ENCODE measurements at places on chromosomes 11 and 22.

DNA sequence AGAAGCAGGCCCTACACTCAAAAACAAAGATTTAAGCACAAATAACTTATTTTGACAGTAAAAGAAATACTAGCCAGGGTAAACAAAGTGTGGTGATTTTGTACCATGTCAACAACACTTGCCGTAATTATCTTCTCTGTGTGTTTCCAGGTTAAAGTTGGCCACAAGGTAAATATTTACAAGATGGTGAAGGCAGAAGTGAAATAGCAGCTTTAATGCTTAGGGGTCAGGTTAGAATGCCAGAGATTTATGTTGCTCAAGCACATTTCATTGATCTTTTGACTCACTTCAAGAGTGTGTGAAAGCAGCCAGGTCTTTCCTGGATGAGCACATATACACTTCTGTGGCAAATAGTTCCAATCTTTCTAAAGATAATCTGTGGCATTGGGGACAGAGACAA is 270.2 kb upstream of the LUZP2 start:
- no peak for DNase-seq

- no peak for DNase-seq
Measured at GRCh38 chr11:96132437-96132836, 208.5 kb upstream of the MTMR2 start.

DNA sequence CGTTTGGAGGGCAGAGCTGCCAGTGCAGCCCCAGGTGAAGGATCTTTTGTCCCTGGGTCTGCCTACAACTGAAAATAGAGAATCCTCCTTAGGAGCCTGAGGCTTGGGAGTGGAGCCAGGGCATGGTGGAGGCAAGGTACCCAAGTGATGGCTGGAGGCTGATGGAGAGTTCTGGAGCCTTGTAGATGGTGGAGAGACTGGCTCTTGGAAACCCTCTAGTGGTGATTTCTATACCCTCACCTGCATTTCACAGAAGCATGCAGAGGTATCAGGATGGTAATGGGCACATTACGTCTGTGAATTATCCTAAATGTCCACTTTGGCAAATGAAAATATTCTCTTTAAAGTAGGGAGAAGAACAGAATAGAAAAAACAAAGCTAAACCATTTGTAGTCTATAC is 44.4 kb downstream of the INSC start:
- DNase-seq: no peak

GRCh38 chr11:9855579-9856287 is 191.9 kb downstream of the SWAP70 start:
- DNase-seq: no peak

DNA sequence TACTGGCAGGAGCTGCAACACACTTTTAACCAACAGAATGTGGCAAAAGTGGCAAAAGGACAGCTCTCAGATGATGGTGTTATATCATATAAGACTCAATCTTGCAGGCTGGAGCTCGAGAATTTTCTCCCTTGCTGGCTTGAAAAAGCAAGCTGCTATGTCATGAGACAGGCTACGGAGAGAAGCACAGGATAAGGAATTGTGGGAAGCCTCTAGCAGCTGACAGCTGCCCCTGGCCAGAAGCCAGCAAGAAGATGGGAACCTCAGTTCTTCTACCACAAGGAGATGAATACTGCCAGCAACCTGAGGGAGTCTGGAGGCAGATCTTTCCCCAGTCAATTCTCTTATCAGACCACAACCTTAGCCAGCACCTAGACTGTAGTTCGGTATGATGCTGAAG is 24.6 kb downstream of the FXYD6 start:
- DNase-seq: no peak

- no peak for DNase-seq
Measured at GRCh38 chr11:65862191-65862735, 2.0 kb downstream of the MUS81 start.

- no peak for DNase-seq
Measured at GRCh38 chr11:119427279-119427678, 4.3 kb upstream of the THY1 start.

DNA sequence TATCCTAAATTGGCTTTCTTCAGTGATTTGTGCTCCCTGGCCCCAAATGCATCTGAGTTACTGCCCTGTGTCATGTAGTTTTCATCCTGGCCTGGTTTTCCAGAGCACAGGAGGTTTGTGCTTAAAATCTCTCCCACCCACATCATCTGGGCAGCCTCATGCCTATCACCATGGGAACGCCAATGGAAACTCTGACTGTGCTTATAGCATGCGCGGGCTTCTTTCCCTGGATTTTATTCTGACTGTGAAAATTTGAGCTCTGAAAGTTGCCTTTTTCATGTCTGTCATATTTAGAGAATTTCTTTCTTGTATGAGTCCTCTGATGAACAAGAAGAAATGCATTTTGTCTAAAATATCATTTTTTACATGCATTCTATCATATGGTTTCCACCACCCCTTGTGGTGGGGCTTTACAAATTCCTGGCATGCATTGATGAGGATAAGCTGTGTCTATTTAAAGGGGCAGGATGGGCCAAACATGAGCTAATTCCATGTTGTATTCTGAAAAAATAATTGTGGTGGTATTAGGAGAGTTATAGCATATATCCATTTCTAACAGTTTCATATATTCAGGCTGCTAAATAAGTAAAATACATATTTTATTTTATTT is 55.1 kb downstream of the IRAG1 start:
- DNase-seq: no peak

Data from stimulated activated CD4-positive, alpha-beta T cell treated with anti-CD3 and anti-CD28 coated beads, Interleukin-4, amount 100 ng/mL, for 24 hours (primary cell).